CD4-positive, alpha-beta T cell treated with Interleukin-10 for 1 hour (primary cell): ENCODE measurements at places on chromosomes 1 and 21.

DNA sequence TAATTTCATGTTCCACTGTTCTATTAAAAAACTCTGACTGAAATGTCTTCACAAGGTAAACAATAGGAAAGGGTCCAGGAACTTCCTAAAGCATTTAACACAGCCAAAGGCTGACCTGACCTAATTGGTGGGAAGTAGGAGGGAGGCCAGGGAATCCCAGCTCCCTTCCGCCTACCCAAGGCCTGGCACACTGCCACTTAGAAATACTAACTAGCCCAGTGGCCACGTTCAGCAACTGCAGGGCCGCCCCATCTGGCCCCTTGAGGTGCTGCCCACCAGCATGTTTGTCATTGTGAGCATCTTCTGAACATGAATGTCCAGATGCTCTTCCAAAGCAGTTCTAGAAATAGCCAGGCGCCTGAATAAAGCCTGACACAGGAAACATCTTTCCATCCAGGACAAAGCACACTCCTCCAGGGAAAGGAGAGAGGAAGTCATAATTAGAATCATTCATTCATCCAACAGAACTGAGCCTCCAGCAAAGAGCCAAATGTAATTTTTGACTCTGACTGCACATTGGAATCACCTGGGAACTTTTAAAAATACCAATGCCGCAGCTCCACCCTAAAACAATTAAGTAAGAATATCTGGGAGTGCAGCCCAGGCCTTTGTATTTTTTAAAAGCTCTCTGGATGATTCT lies 44.6 kb upstream of the BCL9 start:
- DNase-seq = no peak

DNA sequence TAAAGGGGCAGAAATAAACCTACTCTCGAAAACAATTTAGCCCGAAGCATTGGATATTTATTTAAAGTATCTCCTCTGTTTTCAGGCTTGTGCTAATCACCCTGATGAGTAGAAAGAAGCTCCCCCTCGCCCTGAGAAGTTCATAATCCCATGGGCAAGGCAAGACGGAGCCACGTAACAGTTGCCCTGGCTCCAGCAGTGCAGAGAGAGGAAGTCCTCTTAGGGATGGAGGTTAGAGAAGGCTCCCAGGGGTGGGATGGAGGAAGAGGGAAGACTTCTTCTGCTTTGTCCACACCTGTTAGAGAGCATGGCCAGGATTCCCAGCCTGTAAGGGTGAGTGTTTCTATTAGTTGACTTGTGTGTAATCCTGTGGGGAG lies 3.4 kb upstream of the GPR25 start:
- DNase-seq = no peak

- DNase-seq = peak; percentile 69
Observed at GRCh38 chr1:167401260-167401873, 117.0 kb downstream of the CD247 start.

GRCh38 chr21:25572861-25573310 lies 34.4 kb downstream of the MRPL39 start:
- peak; percentile 64 for DNase-seq

- DNase-seq = no peak
Observed at GRCh38 chr1:2595812-2596529, 9.4 kb downstream of the PRXL2B start.

GRCh38 chr1:24928689-24929397 lies 1.2 kb downstream of the RUNX3 start:
- peak; percentile 72 for DNase-seq

DNA sequence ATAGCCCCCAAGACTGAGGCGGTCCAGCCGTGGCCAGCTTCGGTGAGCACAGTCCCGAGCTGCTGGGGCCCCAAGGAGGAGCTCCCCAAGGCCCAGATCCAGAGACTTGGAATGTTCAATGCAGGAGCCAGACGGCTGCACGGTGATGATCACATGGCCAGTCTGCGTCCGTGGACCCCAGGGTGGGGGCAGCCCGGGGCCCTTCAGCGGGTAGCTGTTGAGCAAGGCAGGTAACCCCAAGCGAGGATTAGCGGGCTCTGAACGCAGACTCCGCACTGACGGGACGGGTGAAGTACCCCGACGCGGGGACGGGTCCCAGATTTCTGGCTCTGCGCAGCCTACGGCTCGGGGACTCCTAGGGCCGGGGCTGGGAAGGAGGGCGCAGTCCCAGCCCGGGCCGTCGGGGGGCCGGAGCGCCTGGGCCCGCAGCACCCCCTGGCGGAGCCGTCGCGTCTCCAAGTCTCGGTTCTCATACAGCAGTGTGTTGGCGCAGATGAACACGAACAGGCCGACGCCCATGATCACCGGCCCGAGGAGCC lies 2.7 kb downstream of the TMEM200B start:
- peak; percentile 69 for DNase-seq

- peak; percentile 91 for DNase-seq
Observed at GRCh38 chr1:1629430-1630190, 2.4 kb upstream of the MMP23B start.

DNA sequence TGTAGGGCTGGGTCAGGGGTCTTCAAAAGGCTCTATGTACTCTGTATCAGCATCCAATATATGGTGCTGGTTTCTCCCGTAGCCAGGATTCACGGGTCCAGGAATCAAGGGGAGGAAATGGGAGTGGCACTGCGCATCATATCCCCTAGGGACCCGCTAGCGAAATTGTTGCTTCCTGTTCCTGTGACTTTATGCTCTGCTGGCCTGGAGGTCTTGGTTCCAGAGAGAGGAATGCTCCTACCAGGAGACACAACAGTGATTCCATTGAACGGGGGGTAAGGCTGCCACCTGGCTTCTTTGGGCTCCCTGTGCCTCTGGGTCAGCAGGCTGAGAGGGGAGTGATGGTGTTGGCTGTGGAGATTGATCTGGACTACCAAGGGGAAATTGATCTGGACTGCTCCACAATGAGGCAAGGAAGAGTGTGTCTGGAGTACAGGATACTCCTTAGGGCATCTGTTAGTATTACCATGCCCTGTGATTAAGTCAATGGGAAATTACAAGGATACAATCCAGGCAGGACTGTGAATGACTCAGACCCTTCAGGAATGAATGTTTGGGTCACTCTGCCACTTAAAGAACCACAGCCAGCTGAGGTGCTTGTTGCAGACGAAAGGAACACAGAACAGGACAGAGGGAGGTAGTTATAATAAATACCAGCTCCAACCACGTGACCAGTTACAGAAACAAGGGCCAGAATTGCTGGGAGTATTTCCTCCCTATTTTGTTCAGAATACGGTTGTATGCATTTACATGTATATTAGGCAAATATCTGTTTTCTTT lies 10.2 kb downstream of the SPSB1 start:
- no peak for DNase-seq

DNA sequence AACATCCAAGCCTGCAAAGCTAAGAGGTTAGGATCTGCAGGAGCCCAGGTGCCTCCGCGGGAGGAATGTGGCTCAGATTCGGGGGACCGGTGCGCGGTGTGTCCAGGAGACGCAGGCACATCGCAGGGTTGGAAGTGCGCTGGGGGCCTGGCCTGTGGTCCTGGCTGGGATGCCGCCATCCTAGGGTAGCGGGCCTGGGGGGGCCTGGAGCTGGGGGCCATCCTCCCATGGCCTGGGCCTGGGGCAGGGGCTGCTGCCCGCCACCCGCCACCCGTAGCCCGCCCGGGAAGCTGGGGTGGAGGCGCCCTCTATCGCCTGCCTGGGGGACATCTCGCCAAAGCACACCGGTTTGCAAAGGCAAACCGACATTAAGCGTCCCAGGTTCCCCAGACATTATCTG lies 170.6 kb upstream of the ARHGEF16 start:
- DNase-seq = no peak

- no peak for DNase-seq
Observed at GRCh38 chr1:245961137-245961540, 545.9 kb downstream of the SMYD3 start.

GRCh38 chr1:92944901-92945747 lies 16.1 kb downstream of the DIPK1A start:
- DNase-seq = no peak

GRCh38 chr21:35102488-35103371 lies 53.6 kb upstream of the RUNX1 start:
- peak; percentile 42 for DNase-seq

GRCh38 chr1:204286831-204287421 lies 72.8 kb downstream of the PLEKHA6 start:
- peak; percentile 56 for DNase-seq

GRCh38 chr1:87111659-87112371 lies 197.4 kb downstream of the HS2ST1 start:
- DNase-seq = no peak

GRCh38 chr1:23751050-23751814 lies 8.0 kb downstream of the ELOA start:
- peak; percentile 62 for DNase-seq

DNA sequence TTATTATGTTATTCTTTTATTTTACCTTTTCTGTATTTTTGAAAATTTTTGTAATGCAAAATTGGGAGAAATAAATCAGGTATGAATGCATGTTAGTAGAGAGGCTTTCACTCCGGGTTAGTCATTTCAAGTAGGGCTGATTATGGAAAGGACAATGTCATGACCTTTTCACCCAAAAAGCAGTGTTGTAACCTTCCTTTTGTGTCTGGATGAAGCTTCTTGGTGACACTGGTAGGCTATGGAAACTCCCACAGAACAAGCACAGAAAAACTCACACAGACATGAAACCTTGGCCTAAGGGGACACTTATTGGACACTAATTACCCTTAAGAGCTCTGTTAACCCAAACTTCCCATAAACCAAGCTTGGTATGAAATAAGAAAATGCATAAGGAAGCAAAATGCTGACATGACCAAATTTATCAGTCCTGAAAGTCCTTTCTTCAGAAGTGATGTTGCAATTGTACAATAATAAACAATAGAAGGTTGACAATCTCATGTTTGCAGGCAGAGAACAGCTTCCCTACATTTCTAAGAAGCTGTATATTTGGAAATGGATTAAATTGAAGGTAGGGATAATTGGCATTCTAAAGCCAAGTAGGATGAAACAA lies 70.0 kb upstream of the KCNJ15 start:
- DNase-seq = no peak

DNA sequence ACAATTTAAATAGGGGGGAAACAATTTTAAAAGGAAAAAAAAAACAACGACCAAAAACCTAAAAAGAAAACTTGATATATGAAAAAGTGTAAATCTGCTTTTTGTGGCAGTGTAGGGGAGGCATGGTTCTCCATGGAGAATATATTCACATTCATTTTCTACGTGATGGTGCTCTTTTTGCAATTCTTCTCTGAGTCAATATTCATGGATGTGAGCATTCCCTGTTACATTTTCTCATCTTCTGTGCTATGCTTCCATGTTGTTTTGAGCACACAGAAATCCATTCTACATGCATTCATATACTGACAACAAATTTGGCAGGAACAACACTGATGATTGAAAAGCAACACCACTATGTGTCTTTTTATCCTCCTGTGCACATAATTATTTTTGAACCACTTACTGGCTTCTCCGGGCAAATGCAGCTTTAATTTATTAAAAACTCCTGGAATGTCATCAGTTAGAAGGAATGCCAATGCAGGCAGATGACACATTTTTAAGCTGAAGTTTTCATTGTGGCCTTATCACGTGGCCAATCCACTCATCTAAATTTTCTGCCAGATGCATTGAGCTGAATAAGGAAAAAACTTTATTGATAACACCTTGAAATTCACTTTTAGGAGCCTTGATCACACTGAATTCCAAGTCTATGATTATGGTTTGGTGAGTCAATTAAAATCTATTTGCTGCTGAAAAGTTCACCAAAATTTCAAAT lies 590.6 kb downstream of the NUF2 start:
- DNase-seq = no peak

DNA sequence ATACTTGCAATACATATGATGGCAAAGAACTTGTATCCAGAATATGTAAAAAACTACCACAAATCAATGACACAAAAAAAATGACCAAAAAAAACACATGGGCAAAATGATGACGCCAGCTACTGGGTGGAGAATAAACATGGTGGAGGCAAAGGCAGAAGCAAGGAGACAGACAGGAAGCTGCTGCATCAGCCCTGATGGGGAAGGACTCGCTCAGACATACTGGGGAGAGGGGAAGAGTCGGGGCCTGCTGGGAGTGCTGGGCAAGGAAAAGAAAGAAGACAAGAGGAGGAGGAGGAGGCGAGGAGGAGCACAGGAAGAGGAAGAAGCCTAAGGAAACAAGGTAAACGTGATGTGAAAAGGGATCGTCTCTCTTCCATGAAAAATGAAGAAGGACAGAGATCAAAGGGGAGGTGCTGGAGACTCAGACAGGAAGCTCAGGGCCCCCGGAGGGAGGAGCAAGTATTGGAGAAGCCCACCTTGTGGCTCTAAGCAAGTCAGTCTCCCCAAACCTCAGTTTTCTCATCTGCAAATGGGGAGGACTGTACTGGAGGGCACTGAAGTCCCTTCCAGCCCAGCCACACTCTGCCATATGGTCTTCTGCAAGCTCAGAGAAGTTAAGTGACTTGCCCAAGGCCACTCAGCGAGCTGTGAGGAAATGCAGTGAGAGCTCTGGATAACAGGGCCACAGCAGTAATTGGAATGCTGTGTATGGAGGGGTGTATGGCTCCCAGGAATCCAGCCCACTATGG lies 24.2 kb downstream of the OLFML2B start:
- no peak for DNase-seq

DNA sequence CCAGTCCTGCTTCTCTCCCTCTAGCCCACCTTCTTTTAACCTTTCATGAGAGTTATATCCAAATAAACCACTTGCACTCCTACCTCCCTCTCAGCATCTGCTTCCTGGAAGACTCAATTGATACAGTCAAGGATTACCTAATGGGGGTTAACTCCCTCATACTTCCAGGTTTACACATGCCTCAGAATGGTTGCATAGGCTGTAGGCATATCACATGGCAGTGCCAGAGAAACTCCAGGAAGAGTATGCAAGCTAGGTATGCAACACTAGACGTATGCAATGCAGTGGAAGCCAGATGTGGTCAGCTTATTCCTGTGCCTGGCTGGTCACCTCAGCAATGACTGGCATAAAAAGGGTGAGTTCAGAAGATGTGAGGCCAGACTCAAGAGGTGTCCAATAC lies 32.7 kb upstream of the VANGL1 start:
- no peak for DNase-seq

- no peak for DNase-seq
Observed at GRCh38 chr1:41679531-41679930, 195.0 kb upstream of the EDN2 start.

DNA sequence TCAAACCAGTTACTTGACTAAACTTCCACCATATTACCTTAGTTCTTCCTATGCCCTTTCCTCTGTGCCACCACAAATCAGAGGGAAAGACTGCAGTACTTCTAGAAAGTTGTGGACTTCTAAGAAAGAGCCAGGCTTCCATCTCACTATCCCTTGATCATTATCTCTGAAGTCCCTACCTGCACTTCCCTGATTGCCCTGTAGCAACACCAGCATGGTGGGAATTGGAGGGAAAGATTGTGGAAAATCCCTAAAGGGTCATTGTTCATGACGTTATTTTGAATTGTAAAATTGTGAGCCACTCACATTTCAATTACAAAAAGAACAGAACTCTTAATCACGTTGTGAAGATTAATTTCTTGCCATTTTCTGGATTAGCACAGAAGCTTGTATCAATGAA lies 23.4 kb upstream of the KIAA1614 start:
- DNase-seq = no peak

- no peak for DNase-seq
Observed at GRCh38 chr21:34133802-34134201, 60.4 kb downstream of the MRPS6 start.

- DNase-seq = no peak
Observed at GRCh38 chr1:111749628-111750027, 6.1 kb upstream of the DDX20 start.
